ENCODE measurements at places on chromosomes 16 and 17.

DNA sequence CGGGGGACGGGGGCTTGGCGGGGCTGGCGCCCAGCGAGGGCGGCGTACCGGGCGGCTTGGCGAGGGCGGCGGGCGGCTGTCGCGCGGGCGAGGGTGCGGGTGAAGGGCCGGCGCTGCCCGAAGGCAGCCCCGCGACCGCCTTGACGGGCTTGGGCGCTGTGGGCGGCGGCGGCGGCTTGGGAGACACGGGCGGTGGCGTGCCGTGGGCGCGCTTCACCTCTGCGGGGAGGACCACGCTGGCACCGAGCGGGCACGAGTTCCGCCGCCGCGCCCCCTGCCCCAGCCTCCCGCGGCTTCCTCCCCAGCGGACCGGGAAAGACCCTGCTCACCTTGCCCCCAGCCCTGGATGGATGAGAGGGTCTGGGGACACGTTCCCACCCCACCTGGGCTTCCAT, 17.3 kb downstream of the CASKIN1 start:
- DNase-seq: no peak

- DNase-seq: no peak
Measured at GRCh38 chr17:62804822-62805221, 3.3 kb downstream of the MARCHF10 start.

DNA sequence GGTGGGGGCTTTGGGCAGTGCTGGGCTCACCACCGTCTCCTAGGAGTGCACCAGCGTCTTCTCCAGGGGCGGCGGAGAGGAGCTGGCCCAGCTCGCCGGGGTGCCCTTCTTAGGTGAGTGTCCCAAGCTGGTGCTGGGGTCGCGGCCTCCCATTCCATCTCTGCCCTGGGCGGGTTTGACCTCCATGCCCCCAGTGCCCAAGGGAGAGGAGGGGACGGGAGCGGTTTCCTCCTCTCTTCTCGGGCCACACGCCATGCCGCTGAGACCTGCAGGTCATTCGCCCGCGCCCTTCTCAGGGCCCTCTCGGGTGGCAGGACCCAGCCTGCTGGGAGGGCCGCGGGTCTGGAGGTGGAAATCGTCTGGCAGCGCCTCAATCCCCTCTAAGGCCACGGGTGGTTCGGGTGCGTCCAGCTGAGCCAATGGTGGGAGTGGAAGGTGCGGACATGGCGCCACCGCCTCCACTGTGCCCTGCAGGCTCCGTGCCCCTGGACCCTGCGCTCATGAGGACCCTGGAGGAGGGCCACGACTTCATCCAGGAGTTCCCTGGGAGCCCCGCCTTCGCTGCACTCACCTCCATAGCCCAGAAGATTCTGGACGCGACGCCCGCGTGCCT, 5.3 kb downstream of the IGFALS start:
- no peak for DNase-seq

- no peak for DNase-seq
Measured at GRCh38 chr16:4678596-4678995, 14.8 kb upstream of the NUDT16L1 start.

DNA sequence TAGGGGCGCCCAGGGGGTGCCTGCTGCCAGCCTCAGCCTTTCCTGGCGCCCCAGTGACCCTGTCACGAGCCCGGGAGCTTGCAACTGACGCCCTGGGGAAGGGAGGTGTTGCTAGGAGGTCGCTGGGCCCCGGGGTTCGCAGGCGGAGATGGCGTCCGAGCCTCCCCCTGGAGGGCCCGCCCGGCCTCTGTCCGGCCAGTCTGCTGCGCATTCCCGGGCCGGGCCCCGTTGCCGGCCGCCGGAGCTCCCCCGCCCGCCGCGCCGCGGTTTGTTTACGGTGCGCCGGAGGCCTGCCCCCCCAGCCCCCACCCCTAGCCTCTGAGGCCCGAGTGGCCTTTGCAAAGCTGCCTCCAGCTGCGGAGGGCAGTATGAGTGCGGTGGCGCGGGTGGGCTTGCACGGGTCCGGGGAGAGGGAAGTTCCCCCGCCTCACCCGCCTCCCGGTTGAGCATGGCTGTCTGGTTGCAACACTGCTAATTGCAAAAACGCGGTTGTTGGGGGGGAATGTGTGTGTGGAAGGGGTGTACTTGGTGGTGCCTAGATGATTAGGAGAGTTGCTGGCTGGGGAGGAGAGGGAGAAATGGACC, 514 bp downstream of the THRA start:
- no peak for DNase-seq

- peak; percentile 33 for DNase-seq
Measured at GRCh38 chr16:85524630-85525419, 88.3 kb upstream of the GSE1 start.

GRCh38 chr17:7352910-7353635, 1.1 kb downstream of the KCTD11 start:
- DNase-seq: no peak

GRCh38 chr16:87201052-87201451, 116.1 kb downstream of the C16orf95 start:
- DNase-seq: no peak

DNA sequence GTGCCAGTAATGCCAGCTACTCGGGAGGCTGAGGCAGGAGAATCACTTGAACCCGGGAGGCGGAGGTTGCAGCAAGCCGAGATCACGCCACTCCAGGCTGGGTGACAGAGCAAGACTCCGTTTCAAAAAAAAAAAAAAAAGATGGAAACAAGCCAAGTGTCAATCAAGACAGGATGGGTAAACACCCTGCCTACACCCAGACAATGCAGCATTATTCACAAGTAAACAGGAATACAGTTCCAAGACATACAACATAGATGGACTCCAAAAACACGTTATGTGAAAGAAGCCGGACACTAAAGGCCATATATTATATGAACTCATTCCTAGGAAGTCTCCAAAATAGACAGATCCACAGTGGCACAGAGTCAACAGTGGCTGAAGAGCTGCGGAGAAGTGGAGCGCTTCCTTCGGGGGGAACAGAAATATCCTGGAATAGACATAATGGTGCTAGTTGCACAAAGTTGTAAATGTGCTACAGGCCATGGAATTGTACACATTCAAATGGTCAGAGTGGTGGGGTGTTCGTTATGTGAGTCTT, 33.9 kb downstream of the ANKRD11 start:
- no peak for DNase-seq

- DNase-seq: no peak
Measured at GRCh38 chr16:57653936-57654335, 14.2 kb upstream of the ADGRG3 start.

DNA sequence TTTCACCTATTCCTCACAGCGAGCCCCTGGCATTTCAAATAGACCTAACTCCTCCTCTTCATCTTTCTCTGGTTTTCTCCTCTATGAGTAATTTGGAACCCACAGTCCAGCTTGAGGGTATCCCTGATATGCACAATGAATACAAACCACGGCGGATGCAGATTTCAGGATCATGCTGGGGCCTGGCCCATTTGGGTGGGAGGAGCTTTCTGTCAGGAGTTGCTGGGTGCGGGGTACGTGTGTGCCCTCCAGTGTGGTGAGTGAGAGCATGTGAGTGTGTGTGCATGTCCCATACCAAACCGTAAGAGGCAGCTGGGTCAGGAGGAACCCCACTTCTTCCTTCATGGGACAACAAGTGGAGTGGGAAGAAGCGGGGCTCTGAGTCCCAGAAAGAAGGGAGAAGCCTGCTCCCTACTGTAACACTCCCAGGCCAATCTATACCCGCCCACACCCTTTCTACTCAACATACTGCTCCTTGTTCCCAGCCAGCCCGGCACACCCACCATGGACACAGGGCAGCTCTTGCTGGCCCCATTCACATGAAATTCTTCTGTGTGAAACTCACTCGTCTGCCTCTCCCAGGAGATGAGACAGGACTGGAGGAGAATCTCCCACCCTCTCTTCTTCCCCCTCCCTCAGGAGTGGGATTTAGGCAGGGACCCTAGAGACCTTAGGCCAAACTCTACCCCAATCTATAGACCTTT, 18.4 kb downstream of the CNTNAP1 start:
- no peak for DNase-seq

DNA sequence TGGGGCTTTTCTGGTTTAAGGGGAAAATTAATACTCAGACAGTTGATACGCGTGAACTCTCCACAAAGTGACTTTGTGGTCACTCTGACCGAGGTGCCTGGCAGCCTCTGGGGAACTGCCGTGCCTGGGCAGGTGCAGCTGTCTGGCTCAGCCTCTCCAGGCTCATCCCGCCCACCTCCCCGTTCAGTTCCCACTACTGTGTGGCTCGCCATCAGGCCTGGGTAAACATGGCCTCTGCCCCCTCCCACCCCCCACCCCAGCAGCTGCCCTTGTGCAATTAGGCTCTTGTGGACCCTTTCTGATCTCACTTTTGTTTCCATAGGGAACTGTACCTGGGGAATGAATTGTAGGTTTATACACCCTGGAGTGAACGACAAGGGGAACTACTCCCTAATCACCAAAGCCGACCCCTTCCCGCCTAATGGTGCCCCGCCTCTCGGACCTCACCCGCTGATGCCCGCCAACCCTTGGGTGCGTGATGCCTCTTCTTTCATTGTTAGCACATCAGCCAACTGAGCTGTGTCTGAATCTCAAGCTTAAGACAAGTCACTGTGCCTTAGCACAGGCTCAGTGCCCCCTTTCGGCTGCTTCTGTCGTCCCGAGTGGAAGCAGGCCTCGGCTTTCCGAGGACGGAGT, 27.8 kb downstream of the ZC3H18 start:
- no peak for DNase-seq

GRCh38 chr16:85536073-85536410, 77.1 kb upstream of the GSE1 start:
- no peak for DNase-seq

DNA sequence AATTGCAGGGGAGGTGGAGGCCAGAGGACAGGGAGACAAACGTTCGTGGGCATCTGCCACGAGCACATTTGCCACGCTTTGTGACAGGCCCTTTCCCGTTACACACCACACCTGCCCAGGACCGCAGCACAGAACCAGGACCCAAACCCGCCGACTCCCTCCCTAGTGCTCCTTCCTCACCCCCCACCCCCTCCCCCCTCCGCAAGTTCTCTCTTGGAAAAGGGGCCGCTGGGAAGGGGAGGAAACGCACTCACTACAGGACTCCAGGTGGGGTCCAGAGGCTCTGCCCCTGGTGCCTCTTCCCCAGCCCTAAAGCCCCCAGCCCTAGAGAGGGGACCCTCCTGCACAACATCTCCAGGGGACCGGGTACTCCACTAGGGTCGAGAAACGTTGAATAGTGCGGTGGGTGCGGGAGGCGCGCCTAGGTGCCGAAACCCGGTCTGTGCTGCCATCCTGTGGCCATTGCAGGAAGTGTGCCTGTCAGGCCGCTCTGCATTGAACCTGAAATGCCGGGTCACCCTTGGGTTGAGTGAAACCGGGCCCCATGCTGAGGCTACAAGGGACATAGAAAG, 21.9 kb upstream of the EIF1 start:
- DNase-seq: peak; percentile 56

DNA sequence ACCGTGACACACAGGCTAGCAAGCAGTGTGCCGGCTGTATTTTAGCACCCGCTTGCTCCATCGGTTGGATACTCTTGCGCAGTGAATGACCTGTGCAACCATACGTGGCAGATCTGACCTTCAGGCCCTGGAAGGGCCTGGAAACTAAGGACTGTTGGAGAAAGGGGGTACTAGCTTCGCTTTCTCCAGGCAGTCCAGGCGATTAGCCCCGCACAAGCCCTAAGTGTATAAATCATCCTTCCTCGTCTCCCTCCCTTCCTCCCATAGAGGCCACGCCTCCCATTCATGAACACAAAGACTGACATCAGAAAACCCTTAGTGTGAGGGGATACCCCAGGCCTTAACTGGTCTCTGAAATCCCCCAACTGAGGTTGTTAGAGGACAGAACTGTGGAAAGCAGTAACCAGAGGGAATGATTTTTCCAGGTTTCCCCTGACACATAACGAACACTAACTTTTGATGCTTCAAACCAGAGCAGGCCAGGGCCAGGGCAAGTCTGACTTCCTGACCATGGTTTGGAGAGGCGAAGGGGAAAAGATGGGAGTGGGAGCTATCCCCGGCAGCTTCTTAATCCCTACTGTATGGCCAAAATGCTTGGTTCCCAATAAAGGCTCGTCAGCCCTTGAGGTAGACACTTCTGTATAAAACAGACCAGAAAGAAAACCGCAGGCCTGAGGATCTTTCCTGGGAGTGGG, 1.4 kb upstream of the DYNLL2 start:
- no peak for DNase-seq

GRCh38 chr17:42517516-42517915, 18.5 kb upstream of the NAGLU start:
- DNase-seq: peak; percentile 2

DNA sequence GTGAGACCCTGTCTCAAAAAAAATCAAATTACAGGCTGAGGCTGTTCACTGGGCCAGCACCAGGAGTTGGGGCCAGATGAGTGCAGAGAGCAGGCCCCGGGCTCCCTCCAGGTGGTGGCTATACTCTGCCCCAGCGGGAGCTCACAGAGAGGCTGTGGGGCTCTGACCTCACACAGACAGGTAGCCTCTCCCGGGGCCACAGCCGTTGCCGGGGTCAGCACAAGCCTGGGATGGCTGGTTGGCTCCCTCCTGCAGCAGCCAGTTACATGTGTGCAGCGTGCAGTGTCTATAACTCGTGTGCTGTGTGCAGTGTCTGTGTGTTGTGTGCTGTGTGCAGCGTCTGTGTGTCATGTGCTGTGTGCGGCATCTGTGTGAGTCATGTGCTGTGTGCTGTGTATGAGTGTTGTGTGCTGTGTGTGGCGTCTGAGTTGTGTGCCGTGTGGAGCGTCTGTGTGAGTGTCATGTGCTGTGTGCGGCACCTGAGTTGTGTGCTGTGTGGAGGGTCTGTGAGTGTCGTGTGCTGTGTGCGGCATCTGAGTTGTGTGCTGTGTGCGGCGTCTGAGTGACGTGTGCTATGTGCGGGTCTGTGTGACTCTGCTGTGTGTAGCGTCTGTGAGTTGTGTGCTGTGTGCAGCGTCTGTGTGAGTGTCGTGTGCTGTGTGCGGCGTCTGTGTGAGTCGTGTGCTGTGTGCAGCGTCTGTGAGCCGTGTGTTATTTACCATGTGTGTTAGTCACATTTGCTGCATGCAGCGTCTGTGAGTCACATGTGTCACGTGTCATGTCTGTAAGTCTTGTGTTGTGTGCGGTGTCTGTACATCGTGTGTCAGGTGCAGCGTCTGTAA, 20.9 kb downstream of the MAPK8IP3 start:
- DNase-seq: no peak

DNA sequence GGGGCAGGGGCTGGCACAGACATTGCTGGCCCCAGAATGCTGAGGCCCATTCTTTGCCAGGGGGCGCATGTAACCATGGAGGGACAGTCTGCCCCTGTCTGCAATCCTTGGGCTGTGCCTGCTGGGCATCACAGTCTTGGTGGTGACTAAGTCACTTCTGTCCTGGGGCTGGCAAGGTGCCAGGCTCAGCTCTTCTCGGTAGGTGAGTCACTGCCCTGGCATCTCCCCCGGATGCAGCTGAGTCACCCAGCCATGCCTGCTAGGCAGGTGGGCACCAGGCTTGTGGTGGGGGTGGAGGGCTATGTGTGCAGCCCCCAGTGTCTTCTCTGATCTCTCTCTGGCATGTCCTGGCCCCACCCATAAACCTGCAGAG, 5.6 kb downstream of the RARA start:
- no peak for DNase-seq

GRCh38 chr17:7961421-7961820, 29.4 kb downstream of the CNTROB start:
- DNase-seq: no peak
